ENCODE measurements at places on chromosomes 16 and 17.

- DNase-seq: no peak
Measured at GRCh38 chr16:17371299-17371698, 99.5 kb downstream of the XYLT1 start.

DNA sequence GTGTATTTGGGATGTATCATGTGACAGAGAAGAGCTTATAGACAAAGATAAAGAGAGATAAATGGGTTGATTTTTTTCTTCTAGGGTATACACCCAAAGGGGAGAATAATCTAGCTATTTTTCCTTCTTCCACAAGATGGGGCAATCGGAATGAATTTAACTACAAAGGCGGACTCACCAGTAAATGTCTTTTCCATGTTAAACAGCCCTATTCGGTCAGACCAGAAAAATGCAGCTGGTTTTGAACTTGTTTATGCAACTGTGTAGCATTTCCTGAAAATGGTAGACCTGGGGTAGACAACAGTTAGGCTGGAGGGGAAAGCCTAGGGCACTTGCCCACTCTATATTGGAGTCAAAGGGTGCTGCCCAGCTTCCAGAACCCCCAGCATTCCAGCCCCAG lies 477.1 kb downstream of the TOX3 start:
- DNase-seq: no peak

DNA sequence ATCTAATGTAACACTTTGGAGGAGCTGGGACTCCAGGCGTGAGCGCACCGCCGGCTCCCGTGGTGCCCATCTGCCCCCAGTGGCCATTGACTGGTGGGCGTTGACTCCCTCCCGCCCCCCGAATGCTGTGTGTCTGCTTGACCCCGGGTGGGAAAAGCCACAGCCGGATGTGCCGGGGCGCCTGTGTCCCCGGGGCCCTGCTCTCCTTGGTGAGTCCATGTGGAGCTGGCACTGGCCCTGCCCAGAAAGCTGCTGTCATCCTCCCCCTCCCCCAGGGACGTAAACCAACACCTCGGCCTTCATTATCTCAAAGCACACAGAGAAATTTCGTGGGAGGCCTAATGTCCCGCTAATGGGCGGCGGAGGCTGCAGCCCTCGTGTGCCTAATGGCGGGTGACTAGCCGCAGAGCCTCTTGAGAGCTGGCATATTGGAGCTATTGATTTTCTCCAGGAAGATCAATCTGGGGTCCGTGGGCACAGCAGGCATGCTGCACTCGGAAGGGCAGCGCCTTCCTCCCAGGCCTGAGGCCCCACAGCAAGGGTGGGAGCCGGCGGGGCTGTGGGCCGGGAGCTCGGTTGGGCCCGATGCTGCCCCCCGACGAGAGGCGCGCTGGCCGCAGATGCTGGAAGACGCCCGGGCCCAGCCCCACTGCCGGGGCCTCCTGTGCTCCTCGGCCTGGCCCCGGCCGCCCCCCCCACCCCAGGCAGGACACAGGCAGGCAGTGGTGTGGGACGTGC lies 4.0 kb upstream of the PERCC1 start:
- no peak for DNase-seq

GRCh38 chr16:83994087-83994486 lies 26.0 kb downstream of the NECAB2 start:
- DNase-seq: no peak

DNA sequence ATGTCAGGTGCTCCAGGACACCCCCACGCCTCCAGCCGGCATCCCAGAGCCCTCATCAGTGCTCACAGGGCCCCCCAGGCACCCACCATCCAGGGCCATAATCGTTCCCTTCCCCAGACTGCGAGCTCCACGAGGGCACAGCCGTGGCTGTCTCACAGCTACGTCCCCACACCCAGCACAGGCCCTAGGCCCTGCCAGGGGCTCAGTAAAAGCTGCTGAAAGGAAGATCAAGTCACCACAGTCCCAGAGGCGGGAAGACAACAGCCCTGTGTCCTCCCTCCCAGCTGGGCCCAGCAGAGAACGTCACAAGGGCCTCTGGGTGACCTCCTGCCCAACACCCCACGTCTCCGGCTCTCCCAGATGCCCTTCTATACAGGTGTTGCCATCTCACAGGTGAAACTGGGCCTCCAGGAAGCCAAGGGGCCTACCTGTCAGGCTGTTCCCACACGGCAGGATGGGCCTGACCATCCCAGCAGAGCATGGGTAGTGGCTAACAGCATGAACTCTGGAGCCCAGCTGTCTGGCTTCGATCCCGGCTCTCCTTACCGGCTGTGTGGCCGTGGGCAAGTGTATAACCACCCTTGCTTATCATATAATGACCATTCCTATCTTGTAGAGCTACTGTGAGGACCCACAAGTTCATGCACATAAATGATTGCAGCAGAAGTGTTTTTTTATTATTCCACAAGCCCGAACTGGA lies 17.9 kb downstream of the ARL2BP start:
- no peak for DNase-seq

DNA sequence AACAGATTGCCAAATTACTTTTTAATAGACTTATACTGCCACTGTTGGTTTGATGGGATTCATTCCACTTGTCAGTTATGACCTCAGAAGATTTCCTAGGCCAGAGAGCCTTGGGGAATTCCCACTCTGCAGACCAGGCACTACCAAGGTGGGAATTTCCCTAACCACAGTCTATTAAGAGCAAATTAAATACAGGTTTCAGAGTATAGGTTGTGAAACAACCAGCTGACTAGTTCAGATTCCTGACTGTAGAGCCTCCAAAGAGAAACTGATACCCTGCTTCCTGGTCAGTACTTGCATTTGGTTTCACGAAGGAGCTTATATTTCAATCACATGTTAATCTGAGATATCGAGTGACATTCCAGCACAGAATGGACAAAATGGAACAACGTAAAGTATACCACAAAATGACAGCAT lies 186.5 kb downstream of the STX8 start:
- no peak for DNase-seq

- no peak for DNase-seq
Measured at GRCh38 chr17:72033334-72033733, 87.5 kb upstream of the SOX9 start.

DNA sequence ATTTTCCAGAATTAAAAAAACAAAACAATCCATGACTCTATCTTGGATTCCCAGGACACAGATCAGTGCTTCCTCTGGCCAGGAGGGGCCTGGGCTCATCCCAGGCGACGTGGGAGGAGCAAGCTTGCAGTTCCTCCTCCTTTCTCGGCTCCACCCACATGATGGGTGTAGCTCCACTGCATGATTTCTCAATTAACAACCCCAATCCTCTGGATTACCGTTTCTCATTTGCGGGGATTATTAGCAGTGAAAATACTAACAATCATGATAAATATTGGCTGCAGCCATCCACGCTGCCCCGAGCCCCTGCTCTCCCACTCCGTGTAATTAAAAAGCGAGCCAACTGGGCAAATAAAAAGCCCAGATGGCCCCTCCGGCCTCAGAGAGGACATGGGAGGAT lies 46.4 kb upstream of the SDK2 start:
- DNase-seq: no peak

DNA sequence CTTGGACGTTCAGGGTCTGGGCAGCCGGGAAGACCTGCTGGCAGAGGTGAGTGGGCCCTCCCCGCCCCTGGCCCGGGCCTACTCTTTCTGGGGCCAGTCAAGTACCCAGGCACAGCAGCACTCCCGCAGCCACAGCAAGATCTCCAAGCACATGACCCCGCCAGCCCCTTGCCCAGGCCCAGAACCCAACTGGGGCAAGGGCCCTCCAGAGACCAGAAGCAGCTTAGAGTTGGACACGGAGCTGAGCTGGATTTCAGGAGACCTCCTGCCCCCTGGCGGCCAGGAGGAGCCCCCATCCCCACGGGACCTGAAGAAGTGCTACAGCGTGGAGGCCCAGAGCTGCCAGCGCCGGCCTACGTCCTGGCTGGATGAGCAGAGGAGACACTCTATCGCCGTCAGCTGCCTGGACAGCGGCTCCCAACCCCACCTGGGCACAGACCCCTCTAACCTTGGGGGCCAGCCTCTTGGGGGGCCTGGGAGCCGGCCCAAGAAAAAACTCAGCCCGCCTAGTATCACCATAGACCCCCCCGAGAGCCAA lies 8.6 kb upstream of the ABCC3 start:
- peak; percentile 69 for DNase-seq

DNA sequence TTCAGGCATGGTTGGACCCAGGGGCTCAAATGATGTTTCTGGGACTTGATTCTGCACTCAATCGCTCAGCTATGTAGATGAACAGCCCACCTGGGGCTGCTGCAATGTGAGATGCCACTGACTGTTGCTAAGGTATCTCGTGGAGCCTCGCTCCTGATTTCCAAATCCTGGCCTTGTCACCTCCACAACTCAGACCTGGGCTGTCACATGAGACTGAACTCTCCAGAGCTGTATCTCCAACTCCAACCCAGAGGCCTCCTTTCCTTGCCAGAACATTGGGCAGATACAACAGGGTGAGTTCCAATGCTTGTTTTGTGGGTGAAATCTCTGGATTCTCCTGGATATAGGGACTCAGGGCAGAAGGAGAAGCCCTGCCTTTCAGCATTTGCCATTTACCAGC lies 79.5 kb downstream of the GNAO1 start:
- DNase-seq: no peak

- no peak for DNase-seq
Measured at GRCh38 chr17:38451840-38452529, 23.7 kb downstream of the ARHGAP23 start.

DNA sequence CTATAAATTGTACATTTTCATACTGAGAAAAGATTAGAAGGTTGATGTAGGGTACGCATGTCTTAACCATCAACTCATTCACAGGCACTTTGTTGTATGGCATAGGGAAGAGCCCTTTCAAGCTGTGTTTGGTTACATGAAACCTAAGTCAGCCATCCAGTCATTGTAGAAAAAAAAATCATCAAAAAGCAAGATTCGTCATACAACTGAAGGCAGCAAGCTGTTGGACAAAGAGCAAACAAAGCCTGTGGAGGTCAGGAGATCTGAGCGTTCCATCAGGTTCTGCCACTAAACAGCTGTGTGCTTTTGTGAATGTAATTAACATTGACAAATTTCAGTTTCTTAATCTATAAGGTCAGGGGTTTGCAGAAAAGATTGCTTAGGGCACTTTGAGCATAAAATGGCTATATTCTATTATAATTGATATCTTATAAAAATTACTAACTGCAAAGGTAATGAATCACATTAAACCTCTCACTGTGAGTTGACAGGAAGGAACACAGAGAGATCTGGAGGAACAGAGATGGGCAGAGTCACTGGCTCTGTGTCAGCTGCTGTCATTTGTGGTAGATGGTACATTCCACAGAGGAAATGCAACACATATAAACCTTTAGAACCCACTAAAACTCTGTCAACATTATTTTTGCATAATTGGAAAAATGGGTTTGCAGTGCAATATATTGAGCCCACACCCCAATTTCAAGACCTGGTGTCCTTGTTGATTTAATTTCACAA lies 66.3 kb upstream of the MYOCD start:
- DNase-seq: no peak

- no peak for DNase-seq
Measured at GRCh38 chr16:11205754-11206581, 50.0 kb downstream of the SOCS1 start.

DNA sequence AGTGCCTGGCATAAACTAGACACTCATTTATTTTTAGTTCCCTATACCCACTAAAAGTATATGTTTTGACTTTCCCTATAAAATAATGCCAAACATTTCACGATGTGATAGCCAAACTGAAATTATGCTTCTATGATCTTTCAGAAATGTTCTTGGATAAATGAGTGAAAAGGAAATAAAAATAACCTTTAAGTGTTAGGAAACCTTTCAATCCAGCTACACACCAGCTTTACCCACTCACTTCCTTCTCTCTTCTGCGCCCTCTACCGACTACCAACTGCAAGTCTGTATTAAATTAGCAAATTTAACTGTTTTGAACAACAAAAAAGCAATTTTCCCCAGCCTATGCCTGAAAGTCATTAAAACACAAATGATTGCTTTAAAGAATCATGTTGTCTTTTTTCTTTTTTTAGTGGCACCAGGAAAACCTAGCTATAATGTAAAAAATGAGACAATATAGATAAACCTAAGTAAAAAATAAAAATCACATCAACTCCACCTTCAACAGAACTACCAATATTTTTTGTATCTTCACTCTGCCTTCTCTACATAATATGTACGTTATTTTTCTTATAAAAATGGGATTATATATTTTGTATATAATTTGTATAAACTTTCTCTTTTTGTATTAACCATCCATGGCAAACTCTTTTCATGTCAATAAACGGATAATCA lies 13.2 kb upstream of the TMEM100 start:
- no peak for DNase-seq

DNA sequence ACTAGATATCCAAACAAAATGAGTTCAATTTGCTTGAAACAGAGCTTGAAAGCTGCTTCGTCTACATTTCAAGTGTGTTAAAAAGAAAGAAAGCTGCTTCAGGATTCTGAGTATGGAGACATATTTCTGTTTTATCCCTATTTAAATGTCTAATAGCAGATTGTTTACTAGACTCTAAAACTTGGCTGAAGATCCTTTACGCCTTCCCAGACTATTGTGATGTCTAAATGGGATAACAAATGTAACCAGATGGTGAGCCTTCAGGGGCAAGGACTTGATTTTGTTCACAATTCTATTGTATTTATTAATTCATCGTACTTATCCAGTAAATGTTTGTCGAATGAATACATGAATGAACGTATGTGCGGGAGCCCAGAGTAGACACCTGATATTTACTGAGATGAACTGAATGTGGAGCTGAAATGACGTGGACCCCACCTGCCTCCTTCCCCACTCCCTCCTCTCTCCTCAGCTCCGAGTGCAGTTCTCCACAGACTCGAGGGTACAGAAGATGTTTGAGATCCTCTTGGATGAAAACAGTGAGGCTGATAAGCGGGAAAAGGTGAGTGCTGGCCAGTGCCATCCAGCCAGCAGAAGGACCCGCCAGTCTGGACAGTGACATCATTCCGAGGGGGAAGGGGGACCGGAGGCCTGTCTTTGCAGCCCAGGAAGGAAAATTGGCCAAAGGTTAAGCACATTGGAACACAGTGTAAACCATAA lies 5.0 kb downstream of the UNC45B start:
- no peak for DNase-seq

- no peak for DNase-seq
Measured at GRCh38 chr17:61000911-61001310, 323.3 kb downstream of the BCAS3 start.

- no peak for DNase-seq
Measured at GRCh38 chr17:13843862-13844635, 225.3 kb upstream of the COX10 start.

GRCh38 chr16:28179354-28179753 lies 32.4 kb downstream of the XPO6 start:
- no peak for DNase-seq

GRCh38 chr17:78227455-78227916 lies 3.9 kb upstream of the TMEM235 start:
- no peak for DNase-seq

- DNase-seq: no peak
Measured at GRCh38 chr16:88988980-88989811, 12.2 kb upstream of the CBFA2T3 start.

- DNase-seq: no peak
Measured at GRCh38 chr17:64788286-64789060, 126.4 kb upstream of the SMURF2 start.

- DNase-seq: no peak
Measured at GRCh38 chr17:14149751-14150150, 80.4 kb downstream of the COX10 start.

- DNase-seq: no peak
Measured at GRCh38 chr16:83366228-83366627, 441.6 kb upstream of the HSBP1 start.

GRCh38 chr17:47897561-47897960 lies 1.5 kb downstream of the SP2 start:
- DNase-seq: no peak

Data from activated naive CD4-positive, alpha-beta T cell treated with anti-CD3 and anti-CD28 coated beads, Interleukin-2, amount 50 U/mL, for 72 hours (primary cell).